ENCODE measurements at places on chromosomes 16 and 17.

DNA sequence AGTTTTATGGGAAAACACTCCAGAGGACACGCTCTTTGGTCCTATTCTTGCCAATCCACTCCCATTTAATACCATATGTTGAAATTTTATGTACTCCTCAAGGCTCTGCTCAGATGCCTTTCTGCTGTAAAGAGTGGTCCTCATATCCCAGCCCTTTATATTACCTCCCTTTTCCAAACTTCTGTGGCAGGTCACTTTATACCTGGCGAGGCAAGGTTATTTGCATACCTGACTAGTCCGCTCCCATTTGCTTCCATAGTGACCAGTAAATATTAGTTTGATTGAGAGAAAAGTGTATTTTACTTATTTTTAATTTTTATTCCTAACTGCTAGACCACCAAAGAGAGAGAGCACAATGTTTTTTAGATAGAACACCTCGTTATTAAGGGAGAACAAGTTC lies 17.3 kb downstream of the KRT12 start:
- DNase-seq, result no peak

- no peak for DNase-seq
Measured at GRCh38 chr17:44623070-44623725, 33.1 kb upstream of the MEIOC start.

DNA sequence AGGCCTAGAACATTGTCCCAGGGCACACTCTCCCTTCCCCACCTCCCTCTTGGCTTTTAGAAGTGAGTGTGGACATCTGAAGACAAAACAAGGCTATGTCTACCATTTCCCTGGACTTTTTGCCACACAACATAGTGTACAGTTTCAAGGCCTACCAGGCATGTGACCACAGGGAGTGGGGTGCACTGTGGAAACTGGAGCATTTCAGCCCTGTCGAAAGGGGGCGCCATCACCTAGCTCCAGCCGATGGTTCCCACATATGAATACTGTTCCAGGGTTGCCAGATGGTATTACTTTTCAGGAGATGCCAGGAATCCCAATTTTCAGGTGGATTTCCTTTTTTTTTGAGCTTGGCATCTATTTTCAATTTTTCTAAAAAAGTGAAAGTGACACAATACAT lies 140.7 kb downstream of the KATNIP start:
- no peak for DNase-seq

- no peak for DNase-seq
Measured at GRCh38 chr17:17493249-17493985, 2.8 kb downstream of the RASD1 start.

DNA sequence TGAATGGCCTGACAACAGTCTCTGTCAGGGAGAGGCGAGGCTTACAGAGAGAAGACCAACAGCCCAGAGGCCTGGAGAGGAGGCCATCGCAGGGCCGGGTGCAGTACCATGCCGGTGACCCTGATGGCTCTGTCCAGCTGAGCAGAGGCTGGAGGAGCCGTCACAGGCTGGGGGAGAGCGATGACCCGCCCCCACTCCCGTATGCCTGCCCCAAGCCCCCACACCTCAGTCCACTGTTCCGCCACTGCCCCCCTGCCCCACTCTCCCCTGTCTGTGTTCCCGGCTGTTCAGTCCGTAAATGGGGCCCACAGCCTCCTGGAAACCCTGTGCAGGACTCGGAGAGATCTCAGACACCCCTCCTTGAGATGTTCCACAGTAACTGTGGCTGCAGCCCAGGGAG lies 12.8 kb upstream of the FAM83G start:
- DNase-seq, result no peak
